ENCODE measurements at places on chromosomes 3 and 15. TPM values are rescaled to one million over a fixed set of nuclear protein-coding genes. Genes with fewer than 3 reads are reported as not detected.

The RBP2 gene
- not detected for total RNA-seq

The TRNT1 gene
- total RNA-seq, result 32.3 TPM

The IFT57 gene
- 34.1 TPM for total RNA-seq

The TNK2 gene
- total RNA-seq, result 20.8 TPM

The ALDH1L1 gene
- total RNA-seq, result 0.09 TPM

The C2CD4B gene
- not detected for total RNA-seq

The OXNAD1 gene
- total RNA-seq, result 11.0 TPM

The DIPK2A gene
- total RNA-seq, result 7.4 TPM
